ENCODE measurements at places on chromosomes 6 and 20.

DNA sequence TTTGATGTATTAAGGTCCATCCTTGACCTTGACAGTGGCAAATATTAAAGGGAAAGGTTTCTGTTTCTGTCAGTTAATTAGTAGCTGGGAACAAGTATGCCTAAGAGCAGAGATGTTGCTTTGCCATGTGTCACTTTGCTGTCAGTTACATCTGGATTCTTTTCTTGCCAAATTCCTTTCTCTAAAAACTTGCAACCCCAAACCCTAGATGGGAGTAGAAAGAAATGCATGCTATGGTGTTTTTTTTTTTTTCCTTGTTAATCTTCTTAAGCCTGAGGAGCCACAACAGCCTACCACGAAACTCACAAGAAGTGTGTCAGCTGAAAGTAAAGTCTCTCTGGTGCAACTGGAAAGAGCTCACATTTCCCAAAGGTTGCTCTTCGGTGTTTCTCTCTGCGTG is 18.0 kb upstream of the CLDN20 start:
- DNase-seq: no peak

- no peak for DNase-seq
Observed at GRCh38 chr6:101741474-101742171, 348.1 kb downstream of the GRIK2 start.

GRCh38 chr6:135149376-135149775 is 31.7 kb upstream of the MYB start:
- no peak for DNase-seq

DNA sequence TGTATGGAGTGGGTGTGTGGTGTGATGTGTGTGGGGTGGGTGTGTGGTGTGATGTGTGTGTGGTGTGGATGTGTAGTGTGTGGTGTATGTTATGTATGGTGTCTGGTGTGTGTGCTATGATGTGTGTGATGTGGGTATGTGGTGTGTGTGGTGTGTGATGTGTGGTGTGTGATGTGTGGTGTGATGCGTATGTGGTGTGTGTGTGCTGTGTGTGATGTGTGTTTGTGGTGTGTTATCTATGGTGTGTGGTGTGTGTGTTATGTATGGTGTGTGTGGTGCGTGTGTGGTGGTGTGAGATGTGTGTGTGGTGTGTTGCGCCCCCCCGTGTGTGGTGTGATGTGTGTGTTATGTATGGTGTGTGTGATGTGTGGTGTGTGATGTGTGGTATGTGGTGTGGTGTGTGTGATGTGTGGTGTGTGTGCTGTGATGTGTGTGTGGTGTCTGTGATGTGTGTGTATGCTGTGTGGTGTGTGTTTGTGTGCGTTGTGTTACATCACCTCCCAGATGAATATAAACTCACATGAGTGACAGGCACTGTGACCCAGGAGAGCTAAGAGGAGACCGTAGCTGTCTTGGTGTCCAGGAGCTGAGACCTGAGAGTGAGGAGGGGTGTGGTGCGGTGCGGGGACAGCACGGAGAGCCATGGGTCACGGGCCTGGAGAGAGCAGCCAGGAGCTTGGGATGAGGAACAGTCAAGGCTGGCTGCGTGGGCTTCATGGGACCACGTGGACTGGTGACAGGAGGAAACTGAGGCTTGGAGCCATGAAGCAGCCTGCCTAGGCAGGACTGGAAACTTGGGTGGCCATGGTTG is 8.8 kb downstream of the DLGAP4 start:
- DNase-seq: peak; percentile 42

- no peak for DNase-seq
Observed at GRCh38 chr6:37543361-37543760, 43.7 kb upstream of the CCDC167 start.

DNA sequence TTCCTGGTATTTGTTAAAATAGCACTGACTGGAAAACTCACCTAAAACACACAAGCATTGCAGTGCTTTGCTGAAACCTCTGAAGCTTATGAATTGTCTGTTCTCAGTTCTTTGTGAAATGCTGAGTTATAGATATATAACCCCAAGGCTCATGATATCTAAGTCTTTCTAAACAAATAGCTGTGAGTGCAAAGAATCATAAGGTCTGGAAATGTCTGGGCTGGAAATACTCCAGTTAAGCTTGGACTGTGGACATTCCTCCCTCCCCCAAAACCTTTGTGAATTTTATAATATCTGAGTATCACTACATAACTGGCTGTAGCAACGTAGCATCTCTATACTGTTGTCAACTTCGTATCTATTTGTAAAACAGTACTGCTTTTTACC is 69.1 kb downstream of the CBLN4 start:
- DNase-seq: no peak

DNA sequence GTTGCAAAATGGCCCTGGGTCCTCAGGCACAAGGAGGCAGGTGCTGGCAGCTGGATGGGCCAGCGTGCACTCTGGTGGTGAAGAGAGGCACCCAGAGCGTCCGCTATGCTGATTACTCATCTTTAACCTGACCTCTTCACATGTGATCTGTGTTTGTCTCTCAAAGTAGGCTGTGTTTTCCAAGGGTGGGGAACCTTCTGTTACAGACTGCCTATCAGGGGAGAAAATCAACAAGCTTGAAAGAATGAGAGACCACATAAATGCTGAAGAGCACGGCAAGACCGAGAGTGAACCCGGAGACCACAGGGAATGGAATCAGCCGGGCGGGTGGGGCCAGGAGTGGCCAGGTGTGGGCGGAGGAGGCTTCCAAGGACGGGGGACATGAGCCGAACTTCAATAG is 16.2 kb downstream of the BNIP5 start:
- no peak for DNase-seq

DNA sequence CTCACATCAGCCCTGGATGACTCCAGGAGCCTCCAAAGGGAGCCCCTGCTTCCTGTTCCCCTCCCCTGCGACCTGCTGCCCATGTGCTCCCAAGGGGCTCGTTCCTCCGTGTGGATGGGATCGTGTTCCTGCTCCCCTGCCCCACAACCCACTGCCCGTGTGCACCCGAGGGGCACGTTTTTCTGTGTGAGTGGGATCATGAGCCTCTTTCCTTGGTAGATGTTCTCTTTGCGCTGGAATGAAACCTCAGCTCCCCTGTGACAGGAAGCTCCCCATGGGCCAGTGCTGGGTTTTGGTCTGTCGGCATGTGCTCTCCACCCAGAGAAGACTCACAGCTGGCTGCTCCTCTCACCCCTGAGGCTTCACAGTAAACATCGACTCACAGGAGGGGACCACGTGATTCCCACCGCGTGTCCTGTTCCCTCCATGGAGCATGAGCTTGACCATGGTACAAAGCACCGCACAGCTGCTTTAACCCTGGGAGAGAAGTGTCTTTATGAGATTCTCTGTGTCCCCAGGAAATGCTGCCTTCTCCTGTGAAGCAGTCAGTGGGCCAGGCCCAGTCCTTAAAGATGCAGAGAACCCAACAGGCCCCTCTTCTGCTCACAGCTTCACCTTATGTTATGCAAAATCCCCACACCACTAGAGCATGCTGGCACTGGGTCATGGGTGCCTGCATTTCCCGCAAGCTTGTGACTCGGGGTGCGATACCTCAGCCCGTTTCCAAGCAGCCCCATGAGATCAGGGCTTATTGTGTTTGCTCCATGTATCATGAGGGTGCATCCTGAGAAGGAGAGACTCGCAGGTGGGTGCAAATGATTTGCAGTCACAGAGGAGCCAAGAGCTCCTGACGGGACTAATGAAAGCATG is 215.1 kb downstream of the ERMARD start:
- DNase-seq: no peak

DNA sequence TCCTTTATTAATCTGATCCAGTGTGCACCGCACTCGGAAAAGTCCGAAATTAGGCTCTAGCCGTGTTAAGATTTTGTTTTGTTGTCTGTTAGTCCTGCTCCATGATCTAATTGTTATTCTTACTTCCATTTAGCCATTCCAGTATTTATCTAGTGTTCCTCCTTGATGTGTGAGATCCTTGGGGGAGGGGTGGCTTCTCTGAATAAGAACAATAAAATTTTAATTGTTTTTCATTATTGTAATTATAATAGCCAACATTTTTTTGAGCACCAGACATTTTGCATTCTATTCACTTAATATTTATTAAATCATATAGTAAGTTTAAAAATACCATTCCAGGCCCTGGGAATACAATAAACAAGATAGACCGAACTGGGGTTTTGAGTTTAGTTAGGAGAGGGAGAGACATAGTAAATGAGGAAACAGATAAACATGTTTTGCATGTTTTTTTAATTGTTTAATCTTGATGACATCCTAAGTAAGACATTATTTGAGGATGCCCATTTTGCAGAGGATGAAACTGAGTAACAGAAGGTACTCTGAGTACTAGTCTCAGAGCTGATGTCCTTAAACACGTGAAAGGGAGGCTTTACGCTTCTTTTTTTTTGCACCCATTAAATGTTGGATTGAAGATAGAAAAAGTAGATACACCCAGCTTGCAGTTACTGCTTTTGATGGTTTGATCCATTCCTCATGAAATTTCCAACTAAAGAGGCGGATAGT is 1.2 kb downstream of the CBFA2T2 start:
- DNase-seq: no peak

- no peak for DNase-seq
Observed at GRCh38 chr6:110661414-110661813, 153.9 kb downstream of the CDK19 start.

- no peak for DNase-seq
Observed at GRCh38 chr20:62482146-62482809, 6.5 kb upstream of the GATA5 start.

- peak; percentile 75 for DNase-seq
Observed at GRCh38 chr20:57476084-57476526, 48.8 kb downstream of the CTCFL start.

- DNase-seq: no peak
Observed at GRCh38 chr6:16624636-16625290, 136.5 kb downstream of the ATXN1 start.

All from NAMALWA (cell line).